ENCODE measurements at places on chromosomes 13 and 19.

DNA sequence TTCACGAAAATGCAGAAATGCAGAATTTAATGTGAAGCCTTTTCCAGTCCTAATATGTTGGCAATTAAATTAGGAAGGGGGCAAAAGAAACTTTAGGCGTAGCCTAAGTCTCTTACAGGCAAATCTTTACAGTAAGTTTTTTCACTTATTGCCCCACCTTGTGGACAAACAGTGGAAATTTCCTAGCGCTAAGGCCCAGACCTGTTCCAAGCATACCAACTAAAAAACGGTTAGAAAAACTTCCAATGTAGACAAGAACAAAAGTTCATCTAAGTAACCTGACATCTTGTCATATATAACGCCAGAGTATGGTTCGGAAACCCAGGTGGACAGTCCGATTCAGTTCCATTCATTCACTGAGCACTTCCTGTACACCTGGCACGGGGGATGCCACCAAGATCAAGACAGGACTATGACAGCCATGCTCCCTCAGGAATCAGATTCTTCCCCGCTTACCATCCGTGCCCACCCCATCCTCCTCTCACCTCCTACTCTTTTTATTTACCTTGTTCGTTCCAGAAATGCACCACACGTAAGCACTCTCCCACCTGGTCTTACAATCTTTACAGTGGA, 4.9 kb downstream of the ZAR1L start:
- DNase-seq = no peak

GRCh38 chr13:39037410-39037879, 444 bp downstream of the PROSER1 start:
- DNase-seq = peak; percentile 39

GRCh38 chr19:18868380-18869022, 27.5 kb downstream of the CERS1 start:
- DNase-seq = no peak

DNA sequence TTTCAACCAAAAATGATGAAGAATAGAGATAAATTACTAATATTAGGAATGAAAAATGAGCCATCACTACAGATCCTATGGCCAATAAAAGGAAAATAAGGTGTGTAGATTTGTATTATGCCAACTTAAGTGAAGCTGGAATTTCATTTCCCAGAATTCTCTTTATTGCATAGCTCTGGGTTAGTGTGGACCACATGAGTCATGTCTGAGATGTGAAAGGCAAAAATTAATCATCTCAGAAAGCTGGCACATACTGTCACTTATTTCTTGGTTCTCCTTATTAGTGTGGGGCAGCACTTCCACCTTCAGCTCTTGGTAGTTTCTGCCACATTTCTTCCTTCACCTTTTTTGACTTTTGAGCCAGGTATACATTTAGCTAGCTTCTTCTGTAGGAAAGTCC, 82.6 kb downstream of the KATNAL1 start:
- DNase-seq = no peak

GRCh38 chr19:2478756-2479555, 3.0 kb downstream of the GADD45B start:
- no peak for DNase-seq

All from occipital lobe (tissue), 3 donors.